ENCODE measurements at places on chromosomes 4 and X.

DNA sequence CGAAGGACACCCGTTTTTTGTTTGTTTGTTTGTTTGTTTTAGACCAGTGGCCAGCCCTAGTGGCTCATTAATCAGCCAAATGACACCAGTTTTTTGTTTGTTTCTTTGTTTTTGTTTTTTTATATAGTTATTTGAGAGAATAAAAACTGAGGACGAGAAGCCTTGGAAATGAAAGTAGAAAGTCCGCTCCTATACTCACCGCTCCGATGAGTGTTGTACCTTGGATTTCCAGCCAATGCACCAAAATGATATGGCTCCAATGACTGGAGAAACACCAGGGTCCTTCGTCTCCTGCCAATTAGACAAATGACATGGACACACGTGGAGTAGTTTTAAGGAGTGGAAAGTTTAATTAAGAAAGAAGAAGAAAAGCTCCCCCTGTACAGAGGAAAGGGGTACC, 87.9 kb downstream of the ZXDA start:
- no peak for DNase-seq

DNA sequence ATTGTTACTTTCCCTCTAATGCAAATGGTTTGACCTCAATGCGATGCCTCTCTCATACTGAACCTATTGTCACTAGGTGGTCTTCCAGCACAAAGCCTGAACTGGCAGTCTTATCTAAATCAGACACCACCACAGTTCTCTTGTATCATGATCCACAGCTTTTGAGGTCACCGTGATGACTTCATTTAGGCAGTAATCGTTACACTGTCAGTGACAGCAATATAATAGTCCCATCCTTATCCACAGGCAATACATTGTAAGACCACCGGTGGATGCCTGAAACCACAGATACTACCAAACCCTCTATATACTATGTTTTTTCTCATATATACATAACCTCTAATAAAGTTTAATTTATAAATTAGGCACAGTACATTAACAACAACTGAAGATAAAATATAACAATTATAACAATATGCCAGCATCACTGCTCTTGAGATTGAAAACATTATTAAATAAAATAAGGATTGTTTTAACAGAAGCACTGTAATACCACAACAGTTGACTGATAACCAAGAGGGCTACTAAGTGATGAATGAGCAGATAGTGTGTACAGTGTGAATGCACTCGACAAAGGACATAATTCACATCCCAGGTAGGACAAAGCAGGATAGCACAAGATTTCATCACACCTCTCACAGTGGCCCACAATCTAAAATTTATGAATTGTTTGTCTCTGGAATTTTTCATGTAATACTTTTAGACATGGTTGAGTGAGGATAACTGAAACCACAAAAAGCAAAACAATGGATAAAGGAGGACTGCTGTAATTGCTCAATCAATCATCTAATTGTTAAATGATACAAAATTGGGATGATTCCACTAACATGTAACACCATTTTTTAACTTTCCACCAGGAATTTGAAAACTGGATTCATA, 419.4 kb downstream of the CENPC start:
- no peak for DNase-seq

GRCh38 chr4:77798385-77798784, 20.8 kb downstream of the CNOT6L start:
- no peak for DNase-seq

GRCh38 chrX:56975611-56976010, 19.7 kb downstream of the SPIN3 start:
- no peak for DNase-seq

GRCh38 chr4:82591592-82591991, 29.8 kb upstream of the TMEM150C start:
- DNase-seq = no peak

GRCh38 chr4:125350470-125351135, 35.8 kb downstream of the FAT4 start:
- no peak for DNase-seq

- no peak for DNase-seq
Observed at GRCh38 chr4:123585111-123585510, 188.5 kb downstream of the SPRY1 start.

DNA sequence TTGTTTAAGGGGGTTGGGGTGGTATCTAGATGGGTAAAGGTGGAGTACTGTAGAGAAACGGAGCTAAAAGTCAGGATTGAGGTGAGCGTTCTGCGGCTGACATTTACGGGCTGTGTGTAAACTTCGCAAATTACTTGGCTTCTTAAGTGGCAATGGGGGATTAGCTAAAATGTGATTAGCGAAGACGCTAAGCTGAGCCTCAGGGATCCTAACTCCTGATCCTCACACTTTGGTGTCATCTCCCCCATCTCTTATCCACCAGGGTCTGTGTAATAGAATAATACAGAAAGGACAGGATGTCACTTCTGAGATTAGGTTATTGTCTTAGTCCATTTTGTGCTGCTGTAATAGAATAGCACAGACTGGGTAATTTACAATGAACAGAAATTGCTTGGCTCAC, 10.6 kb upstream of the FAT1 start:
- no peak for DNase-seq

DNA sequence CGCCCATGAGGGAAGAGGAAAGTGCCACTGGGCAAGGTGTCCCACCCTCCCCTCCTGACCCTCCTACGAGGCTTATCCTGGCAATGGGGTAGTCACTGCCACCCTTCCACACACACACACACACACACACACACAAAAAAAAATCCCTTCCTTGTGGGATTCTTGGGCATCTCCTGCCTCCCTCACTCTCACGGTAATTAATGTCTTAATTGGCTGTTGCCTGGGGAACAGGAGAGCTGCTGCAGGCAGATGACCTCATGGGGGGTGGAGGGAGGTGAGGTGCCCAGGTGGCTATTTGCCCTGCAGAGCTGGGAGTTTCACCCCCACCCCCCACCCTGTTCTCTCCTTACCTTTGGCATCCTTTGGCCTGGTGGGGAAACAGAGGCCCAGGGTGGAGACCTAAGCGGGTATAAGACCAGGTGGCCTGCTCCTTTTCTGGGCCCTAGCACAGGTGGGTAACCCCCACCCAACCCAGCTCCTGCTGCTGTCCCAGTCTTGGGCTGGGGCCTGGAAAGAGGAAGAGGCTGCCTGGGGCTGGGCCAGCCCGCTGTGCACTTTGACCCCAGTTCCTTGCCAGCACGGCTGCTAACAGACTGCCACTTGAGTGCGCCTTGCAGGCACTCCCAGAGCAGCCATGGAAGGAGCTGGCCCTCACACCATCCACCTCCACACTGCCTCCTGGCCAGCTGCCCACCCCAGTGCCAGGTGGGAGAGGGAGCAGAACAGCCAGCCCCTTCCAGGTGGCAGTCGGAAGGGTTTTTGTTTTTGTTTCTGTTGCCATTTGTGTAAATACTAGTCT, 12.6 kb downstream of the EFNB1 start:
- no peak for DNase-seq

GRCh38 chrX:2697306-2697705, 6.2 kb downstream of the CD99 start:
- no peak for DNase-seq
